Bone marrow (tissue), 2 donors: ENCODE measurements at places on chromosomes 2 and 18.
A peak's percentile ranks its signal among the peaks of the same experiment; 100 is the strongest.

DNA sequence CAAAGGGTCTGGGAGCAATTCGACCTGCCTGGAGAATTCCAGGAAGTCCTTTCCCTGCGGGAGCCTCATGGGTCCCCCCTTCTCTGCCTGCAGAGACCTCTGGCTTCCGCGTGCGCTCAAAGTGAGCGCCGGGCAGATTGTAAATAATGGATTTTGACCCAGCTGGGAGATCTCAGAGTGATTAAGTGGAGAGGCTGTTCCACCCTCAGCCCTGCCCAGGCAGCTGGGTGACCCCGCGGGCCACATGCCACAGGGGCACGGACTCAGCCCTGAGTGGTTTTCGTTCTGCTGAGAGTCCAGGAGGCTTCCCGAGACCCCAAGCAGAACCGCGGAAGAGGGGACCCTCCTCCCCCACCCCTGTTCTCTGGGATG, 1.2 kb downstream of the KCNG2 start:
- DNase-seq: no peak

GRCh38 chr2:203948733-203949132, 12.2 kb downstream of the ICOS start:
- no peak for DNase-seq

DNA sequence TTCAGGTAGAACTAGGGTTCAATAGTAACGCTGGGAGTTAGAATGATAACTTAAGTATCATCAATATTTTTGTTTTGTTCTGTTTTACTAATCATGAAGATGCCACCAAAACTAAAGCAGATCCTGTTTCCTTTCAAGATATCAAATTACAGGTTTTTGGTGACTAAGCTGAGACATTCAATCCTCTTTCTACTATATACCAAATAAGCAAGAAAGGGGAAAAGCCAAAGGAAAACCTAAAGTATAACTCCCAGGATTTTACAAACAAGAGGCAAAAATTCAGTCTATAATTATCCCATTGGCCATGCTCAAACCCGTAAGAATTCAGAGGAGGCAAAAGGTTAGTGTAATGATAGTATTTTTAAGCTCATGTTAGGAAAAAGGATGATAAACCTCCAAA, 175.2 kb upstream of the CCDC150 start:
- no peak for DNase-seq

GRCh38 chr2:120654381-120655134, 81.1 kb upstream of the GLI2 start:
- DNase-seq: no peak

DNA sequence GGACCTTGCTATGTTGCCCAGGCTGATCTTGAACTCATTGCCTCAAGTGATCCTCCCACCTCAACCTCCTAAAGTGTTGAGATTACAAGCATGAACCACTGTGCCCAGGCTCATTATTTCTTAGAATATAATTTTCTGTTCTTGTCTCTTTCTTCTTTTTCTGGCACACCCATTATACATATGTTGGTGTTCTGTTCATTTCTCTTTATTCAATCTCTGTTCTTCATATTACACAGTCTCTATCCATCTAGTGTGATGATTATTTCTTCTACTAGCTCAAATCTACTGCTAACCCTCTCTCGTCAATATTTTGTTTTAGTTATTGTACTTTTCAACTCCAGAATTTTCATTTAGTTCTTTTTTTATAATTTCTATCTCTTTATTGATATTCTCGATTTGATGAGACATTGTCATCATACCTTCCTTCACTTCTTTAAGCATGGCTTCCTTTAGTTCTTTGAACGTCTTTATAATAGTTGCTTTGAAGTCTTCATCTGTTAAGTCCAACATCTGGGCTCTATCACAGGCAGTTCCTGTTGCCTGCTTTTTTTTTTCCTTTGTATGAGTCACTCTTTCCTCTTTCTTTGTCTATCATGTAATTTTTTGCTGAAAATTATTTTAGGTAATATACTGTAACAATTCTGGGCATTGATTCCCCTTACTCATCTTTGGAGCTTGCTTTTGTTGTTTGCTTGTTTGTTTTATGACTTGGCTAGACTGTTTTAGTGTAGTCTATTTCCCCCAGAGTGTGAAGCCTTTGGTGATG, 196.4 kb upstream of the NABP1 start:
- no peak for DNase-seq

DNA sequence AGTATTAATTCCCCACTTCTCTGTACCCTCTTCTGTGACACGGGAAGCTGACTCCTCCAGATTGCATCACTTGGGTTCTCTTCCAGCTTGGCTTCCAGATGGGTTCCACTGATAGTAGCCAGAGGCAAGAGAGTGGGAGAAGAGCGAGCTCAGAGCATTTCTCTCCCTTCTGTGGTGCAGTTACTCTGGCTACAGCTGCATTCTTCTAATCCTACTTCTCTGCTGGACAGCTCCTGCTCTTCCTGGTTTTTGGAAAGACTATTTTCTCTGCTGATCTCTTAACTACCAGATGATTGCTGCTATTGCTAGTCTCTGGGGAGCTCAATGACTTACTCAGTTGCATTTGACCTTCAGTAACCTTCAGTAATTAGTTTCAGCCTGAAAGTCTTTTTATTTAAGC, 187.5 kb upstream of the MAP2 start:
- DNase-seq: no peak

GRCh38 chr18:54812885-54813284, 15.4 kb upstream of the RAB27B start:
- DNase-seq: no peak

DNA sequence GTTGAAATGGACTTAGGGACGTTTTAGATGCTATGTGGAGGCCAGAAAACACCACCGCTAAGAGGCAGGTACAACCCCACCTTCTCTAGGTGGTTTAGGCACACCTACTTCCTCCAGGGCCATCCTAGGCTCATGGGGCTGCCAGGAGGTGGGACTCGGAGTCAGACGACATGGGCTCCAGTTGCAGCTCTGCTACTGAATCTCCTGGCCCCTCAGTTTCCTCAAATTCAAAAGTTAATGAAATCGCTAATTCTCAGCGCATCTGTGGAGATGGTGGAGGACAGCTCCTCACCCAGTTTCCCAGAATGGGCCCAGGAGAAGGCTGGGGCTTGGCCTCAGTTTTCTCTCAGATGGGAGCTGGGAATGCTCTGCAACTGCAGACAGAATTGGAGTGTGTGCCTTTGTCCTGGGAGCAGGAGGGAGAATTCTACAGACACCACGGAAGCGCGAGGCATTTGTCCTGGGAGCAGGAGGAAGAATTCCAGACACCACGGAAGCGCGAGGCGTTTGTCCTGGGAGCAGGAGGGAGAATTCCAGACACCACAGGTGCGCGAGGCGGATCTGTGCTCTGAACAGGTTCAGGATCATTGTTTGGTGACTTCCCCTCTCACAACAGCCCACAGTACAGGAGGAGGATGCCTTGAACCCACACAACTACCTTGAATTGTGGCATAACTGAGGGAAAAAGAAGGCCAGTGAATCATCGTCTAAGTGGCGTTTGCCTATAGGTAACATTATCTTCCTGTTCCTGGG, 103.7 kb upstream of the PXDN start:
- DNase-seq: no peak

- DNase-seq: no peak
Measured at GRCh38 chr2:69165091-69165880, 152.3 kb downstream of the ANTXR1 start.

GRCh38 chr2:75792146-75792545, 81.4 kb upstream of the GCFC2 start:
- DNase-seq: no peak

DNA sequence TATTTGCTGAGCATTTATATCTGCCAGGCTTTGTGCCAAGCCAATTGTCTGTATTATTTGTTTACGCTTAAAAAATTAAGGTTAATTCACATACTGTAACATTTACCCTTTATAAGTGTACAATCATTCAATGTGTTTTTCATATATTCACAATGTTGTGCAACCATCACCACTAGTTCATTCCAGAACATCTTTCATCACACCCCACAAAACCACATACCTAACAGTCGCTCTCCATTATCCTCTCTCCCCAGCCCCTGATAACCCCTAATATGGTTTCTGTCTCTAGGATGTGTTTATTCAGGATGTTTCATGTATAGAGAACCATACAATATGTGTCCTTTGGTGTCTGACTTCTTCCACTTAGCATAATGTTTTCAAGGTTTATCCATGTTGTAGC, 234.1 kb downstream of the INSIG2 start:
- no peak for DNase-seq

GRCh38 chr2:239462191-239462515, 61.3 kb upstream of the HDAC4 start:
- DNase-seq: no peak

DNA sequence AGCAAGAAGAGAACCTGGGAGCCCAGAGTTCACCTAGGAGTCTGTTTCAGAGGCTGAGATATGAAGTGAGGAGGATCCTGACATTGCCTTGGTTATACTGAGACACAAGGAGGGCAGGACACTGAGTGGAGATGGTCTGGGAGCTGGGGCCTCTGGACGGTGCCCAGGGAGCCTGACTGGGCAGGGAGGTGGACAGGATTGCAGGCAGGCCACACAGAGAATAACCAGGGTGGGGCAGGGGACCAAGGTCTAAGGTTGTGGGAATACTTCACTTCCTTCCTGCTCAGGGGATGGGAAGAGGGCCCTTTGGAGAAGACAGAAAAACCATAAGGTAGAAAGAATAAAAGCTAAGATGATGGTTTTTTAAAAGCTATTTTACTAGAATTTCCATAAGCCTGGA, 18.7 kb downstream of the EDAR start:
- no peak for DNase-seq

DNA sequence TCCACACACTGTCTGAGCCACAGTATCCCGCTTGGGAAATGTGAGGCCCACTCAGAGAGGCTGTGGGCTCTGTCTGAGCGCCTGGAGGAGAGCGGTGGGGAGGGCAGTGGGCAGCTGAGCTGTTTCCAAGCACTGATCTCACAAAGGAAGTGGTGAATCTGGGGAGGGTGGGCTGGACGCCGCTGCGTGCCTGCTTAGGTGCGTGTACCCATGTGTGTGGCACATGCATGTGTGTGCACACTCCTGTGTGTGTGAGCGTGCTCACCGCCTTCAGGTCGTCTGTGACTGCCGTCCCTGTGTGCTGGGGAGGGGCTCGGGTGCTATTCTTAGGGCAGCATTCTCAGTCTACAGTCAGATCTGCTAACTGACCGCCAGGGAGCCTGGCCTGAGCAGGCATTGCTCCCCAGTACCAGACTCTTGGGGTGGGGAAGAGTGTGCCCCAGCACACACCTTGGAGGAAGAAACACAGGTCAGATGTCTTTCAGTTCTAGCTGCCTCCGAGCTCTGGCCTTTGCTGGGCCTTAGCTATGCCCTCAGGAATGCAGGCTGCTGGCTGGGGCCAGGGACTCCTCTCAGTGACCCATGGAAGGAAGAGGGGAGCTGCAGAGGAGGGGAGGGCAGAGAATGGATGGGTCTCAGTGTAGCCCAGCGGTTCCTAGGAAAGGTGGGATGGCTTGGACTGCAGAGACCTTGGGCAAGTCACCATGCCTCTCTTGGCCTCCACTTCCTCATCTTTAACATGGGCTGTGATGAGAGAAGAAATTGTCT, 31.4 kb downstream of the KCNIP3 start:
- DNase-seq: no peak

DNA sequence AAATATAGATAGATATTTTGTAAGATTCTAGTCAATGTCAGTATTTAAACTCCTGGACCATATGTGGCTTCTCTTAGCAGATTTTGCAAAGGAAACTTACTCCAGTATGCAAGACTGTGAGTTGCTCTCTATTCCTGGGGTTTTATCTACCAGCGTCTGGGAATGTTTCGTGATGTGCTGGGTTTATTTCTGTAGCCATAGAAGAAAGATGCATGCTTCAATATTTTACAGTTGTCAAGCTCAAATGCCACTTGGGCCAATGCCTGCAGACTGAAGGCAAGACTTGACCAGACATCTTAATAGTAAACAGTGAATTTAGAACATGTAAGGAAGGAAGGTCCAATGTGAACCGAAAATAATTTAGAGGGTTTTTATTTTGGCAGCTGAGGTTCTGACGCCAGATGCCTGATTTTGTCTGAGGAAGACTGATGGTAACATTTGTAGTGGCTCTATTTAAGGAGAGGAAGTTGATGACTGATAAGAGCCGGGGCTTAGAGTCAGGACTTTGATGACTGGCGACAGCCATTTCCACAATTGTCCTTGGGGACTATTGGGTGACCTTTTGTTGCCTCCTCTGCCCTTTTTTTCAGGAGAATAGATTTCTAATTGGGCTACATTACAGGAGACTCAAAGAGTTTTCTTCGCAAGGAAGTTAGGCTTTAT, 154.3 kb downstream of the RAPGEF4 start:
- DNase-seq: no peak

GRCh38 chr2:8656160-8656641, 25.7 kb upstream of the ID2 start:
- no peak for DNase-seq

DNA sequence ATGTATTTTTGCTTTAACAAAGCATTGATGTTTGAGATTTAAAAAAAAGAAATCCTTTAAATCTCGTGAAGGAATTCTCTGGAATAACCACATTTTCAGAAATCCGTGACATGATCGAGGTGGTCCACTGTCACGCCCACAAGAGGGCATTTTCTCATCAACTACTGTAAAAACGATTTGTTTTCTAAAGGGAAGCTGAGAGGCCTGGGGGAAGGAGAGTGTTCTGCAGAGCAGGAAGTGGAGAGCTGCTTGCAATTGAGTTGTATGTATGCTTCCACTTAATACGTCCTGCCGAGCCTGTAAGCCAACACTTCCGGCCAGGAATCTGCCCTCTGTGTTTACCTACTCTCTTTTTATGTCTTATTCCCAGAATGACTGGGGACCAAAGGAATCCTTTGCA, 19.4 kb downstream of the KLHL29 start:
- peak; percentile 3 for DNase-seq

- peak; percentile 28 for DNase-seq
Measured at GRCh38 chr2:168758970-168759820, 43.2 kb upstream of the NOSTRIN start.

DNA sequence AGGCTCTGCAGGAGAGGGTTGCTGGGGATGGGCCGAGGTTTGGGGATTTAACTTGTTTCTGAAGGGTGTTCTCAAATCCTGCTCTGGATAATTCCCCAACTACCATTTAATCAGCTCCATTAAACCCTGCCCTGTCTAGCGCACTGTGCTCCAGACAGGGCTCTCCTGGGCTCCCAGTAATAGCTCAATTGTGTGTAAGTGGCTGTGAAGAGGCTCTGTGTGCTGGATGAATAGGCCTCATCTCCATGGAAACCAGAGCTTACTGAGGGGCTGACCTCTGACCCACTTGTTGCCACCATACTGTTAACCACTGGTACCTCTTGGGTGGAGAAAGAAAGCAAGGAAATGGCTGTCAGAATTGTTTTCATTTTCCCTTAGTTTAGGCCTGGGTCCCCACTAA, 92.9 kb downstream of the TGOLN2 start:
- no peak for DNase-seq

GRCh38 chr2:206176121-206176520, 16.4 kb downstream of the EEF1B2 start:
- DNase-seq: no peak

- DNase-seq: no peak
Measured at GRCh38 chr18:74895686-74896085, 298.0 kb downstream of the ZNF407 start.

- DNase-seq: no peak
Measured at GRCh38 chr2:207370646-207371045, 159.1 kb upstream of the CREB1 start.

- DNase-seq: no peak
Measured at GRCh38 chr2:119282996-119283511, 59.4 kb downstream of the STEAP3 start.
